ENCODE measurements at places on chromosomes 5 and 9.

GRCh38 chr5:11121885-11122284, 360.9 kb upstream of the DAP start:
- DNase-seq, result no peak

DNA sequence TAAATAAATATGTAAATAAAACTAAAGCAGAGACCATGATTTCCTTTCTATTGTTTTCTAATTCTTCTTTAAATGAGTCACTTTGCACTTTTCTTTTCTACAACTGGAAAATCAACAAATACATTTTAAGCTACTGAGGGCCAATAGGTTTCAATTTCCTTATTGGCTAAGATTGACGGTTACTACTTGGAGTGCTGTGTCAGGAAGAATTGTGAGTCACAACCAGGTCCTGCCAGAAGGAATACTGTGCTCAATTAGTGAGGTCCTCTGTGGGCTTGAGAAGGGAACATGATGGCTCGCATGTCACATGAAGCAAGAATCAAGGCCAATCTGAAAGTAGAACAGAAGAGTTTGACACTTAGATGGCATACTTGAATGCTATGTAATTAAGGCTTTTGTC, 110.8 kb downstream of the HMHB1 start:
- no peak for DNase-seq

- DNase-seq, result no peak
Measured at GRCh38 chr9:36154331-36154952, 14.7 kb upstream of the CCIN start.

DNA sequence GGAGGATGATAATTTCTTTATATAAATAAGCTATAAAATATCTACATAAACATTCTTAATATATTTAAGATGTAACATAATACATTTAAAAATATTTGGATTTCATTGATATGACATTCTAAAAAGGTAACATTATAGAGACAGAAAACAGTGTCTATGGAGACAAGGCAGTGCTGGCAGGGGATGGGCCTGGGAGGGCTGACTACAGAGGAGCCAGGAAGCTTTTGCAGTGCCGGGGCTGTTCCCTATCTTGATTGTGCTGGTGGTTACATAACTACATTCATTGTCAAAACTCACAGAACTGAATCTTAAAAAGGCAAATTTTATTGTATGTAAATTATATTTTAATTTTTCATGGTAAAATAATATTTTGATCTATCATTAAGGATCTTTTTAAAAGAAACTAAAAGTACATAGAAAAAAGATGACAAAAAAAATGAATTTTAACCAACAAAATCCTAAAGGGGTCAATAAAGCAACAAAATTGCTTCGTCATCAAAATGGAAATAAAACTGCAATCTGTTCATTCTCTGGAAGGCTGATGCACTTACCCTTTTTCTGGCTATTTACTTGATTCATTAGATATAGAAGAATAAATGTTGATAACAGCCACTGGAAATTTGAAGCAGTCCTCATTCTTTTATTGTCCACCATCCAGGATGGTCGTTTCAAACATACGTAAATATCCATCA, 26.3 kb downstream of the LIFR start:
- DNase-seq, result no peak

GRCh38 chr9:95087659-95088242, 229.8 kb downstream of the FANCC start:
- no peak for DNase-seq

DNA sequence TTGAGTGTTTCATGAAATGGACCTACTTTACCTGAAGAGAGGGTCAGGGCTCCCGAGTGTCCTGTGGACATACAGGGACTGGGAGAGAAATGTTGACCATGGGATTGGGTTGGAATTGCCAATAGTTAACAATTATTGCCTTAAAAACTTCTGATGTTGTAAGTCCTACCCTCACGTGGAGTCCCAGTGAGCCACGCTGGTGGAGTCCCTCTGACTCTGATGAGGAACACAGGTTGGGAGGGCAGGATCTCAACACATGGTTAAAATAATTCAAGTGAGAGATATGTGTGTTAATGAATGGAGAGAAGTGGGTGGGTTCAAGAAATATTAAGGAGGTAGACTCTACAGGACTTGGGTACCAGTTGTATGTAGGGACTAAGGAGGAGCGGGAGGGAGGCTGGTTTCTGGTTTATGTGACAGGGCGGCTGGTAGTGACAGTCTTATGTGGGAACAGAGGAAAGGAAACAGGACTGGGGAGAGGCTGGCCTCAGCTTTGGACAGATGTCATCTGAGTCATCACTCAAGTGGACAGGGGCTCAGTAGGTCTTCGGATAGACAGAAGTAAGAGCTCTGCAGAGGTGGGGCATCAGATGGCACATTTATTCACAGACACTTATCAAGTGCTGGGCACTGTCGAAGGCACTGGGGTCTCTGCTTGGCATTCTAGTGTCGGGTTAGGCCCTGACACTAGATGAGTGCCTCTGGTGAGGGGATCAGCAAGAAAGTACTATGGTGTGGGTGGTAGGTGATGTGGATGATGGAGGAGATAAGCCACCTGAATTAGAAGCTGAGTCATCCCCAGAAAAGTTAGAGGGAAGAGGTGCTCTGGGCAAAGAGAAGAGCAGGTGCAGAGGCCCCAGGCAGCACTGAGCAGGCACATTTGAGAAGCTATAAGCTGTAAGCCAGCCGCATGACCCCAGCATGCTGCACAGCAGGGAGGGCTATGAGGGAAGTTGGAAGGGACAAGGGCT, 27.2 kb downstream of the MAML1 start:
- DNase-seq, result no peak
